ENCODE measurements at places on chromosomes 12 and 14.

GRCh38 chr12:50482571-50482970 is 22.2 kb upstream of the DIP2B start:
- DNase-seq = no peak

DNA sequence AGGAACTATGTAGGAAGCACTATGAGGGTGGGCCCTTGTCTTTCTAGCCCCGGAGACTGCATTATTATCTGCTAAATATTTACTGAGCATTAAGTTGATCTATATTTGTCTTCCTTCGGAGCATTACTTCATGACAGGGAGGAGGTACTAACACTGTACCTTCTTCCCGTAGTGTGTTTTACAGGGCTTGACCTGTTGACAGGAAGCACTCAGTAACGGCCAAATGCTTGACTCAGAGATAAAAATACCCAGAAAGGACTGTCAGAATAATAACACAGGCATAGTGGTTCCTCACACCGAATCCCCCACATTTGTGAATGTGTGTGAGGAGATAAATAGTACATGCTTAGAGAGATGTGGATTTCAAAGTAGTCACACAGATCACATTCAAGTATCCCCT is 466.6 kb downstream of the EGLN3 start:
- no peak for DNase-seq

- no peak for DNase-seq
Measured at GRCh38 chr12:63795944-63796343, 16.2 kb downstream of the RXYLT1 start.

DNA sequence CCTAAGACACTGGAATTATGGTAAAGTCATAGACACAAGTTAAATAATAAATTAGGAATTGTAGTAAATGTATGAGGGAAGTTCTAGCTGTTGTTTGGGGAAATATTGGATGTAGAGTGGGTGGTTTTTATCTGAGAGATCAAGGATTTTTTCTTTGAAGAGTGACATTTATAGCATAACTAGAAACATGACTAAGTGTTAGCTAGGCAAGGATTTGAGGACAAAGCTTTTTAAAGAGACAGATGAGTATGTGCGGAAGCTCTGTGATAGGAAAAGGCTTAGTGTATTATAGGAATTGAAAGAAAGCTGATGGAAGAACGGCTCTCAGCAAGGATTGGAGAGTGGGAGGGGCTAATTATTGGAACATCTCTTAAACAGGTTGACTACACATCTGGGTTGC is 24.5 kb downstream of the PDZRN4 start:
- no peak for DNase-seq

GRCh38 chr12:43957732-43958372 is 122.0 kb downstream of the TMEM117 start:
- no peak for DNase-seq

GRCh38 chr14:61171727-61172126 is 109.4 kb downstream of the TMEM30B start:
- no peak for DNase-seq

- no peak for DNase-seq
Measured at GRCh38 chr12:46230306-46230705, 38.5 kb downstream of the SLC38A1 start.

DNA sequence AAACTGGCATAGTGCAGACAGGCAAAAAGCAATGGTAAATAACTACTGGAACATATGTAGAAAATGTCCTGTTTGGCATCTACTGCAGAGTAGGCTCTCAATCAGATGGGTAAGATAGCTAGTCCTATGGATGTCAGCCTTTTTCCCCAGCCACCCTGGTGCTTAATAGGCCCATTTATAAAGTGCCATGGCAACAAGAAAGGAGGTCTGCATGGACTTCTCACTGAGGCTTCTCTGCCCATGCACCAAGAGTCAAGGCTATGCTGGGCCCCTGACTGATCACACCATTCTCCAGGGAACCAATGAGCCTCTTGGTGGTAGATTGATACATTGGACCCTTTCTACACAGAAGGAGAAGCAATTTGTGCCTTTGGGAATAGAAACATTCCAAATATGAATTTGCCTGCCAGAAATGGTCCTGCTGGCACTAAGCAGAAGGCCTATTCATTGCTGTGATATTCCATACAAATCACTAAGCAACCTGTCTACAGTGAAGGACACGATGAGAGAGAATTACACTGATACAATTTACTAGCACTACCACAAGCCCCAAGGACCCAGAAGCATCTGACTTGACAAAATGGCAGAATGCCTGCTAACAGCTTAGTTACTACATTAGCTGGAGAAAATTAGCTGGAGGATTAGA is 43.8 kb downstream of the RESF1 start:
- DNase-seq = no peak

DNA sequence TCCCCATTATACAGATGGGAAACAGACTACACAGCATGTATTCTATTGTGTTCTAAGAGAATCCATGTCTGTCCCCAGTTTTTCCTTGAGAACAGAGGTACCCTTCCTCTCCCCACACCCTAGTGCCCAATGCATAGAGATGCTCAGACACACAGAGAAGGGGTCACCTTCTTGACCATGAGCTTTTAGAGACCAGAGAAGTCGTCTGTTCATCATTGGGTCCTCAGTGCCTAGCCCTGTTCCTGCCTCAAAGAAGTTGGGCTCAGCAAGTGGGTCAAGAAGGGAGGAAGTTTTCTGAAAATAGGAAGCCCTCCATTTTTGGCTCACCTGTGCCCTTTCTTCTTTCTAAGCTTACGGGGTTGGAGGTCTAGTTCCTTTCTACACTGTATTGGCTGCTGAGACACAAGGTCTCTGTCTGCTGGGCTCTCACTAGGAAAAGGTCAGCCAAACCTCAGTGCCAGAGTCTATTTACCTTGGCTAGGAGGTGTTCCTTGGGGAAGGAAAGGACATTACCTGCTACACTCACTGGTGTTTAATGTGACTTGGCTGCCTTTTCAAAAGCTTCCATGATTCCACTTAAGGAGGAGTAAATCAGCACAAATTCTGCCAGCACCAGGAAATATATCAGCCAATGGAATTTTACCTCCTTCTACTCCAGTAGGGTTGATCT is 198.5 kb upstream of the PWP1 start:
- DNase-seq = no peak

GRCh38 chr12:58540480-58541299 is 379.6 kb downstream of the LRIG3 start:
- no peak for DNase-seq

GRCh38 chr12:65305346-65305950 is 27.0 kb downstream of the MSRB3 start:
- DNase-seq = no peak

DNA sequence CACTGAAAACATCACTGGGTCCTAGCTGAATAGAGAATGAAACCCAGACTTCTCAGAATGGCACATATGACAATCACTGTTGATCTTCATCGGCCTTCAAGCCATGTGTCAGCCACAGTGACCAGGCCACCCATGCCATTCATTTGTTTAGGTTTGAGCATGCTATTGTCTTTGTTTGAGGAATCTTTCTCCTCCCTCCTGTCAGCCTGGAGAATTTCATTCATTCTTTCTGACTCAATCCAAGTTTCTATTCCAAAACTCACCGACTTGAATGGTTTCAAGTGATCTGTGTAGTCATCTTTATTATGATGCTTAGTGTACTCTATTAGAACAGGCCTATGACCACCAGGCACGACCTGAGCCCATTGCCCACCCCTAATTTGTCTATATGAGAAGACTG is 106.3 kb downstream of the ETNK1 start:
- DNase-seq = no peak

- no peak for DNase-seq
Measured at GRCh38 chr12:574475-575128, 88.6 kb downstream of the NINJ2 start.

- DNase-seq = peak; percentile 7
Measured at GRCh38 chr14:52352061-52352491, 38.0 kb downstream of the PTGER2 start.

DNA sequence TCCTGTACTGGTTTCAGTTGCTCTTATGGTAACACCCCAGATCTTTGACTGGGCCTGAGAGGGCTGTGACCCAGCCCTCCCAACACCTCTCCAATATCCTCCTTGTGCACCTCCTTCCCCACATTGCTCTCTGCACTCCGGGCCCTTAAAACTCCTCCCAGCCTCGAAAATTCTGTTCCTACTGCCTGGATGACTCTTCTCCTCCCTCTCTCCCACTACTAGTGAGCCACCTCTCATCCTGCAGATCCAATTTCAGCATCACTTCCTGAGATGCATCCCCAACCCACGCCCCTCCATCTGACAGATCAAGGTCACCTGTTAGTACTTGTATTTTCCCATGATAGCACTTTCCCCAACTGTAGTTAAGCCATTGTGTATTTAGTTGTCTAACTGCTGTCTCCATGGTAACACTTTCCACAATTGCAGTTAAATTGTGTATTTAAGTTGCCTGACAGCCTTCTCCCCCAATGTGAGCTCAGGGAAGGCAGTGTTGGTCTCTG is 11.5 kb upstream of the NT5DC3 start:
- DNase-seq = no peak

GRCh38 chr12:39595928-39596327 is 23.7 kb downstream of the ABCD2 start:
- no peak for DNase-seq

- no peak for DNase-seq
Measured at GRCh38 chr12:90010089-90010488, 301.5 kb upstream of the ATP2B1 start.

DNA sequence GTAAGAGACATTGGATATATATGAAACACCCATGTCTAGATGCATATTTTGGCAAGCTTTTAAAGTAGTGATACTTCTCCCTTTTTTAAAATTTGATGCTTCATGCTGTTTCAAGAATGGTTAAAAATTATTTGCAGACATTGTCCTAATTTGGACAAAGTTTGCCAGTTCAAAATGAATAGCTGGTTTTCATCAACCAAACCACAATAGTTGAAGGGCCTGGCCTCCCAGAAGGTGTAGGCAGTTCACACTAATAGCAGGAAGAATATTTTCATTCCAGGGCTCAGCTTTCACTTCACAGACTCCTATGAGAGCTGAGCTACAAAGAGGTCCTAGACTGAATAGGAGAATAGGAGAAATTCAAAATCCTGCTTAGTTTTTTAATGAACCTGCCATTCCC is 78.7 kb downstream of the STXBP6 start:
- no peak for DNase-seq

GRCh38 chr12:128337431-128338170 is 70.6 kb downstream of the TMEM132C start:
- DNase-seq = no peak

- DNase-seq = no peak
Measured at GRCh38 chr14:51167587-51168214, 72.3 kb upstream of the TMX1 start.

DNA sequence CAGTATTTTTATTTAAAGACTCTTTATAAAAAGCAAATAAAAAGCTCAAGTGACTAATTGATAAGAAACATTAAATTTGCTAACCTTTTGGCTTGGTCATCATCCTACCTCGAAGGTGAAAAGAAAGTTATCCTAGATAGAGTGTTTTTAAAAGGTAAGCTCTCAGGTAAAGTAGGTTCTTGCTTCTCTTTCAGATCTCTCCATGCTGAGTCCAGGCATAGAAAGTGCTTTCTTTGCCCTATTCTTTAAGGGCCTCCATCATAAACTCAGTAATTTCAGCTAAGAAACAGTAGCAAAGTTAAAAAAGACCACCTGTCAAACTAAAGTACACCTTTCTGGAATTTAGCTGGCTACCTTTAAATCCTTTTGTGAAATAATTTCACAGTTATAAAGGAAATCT is 20.6 kb upstream of the ANHX start:
- DNase-seq = no peak

- no peak for DNase-seq
Measured at GRCh38 chr14:80356413-80356812, 145.1 kb upstream of the DIO2 start.

GRCh38 chr12:92012691-92013090 is 133.0 kb downstream of the BTG1 start:
- DNase-seq = no peak

- DNase-seq = no peak
Measured at GRCh38 chr12:3921526-3921925, 48.3 kb upstream of the PARP11 start.

- DNase-seq = no peak
Measured at GRCh38 chr12:5556033-5556614, 124.2 kb downstream of the NTF3 start.

DNA sequence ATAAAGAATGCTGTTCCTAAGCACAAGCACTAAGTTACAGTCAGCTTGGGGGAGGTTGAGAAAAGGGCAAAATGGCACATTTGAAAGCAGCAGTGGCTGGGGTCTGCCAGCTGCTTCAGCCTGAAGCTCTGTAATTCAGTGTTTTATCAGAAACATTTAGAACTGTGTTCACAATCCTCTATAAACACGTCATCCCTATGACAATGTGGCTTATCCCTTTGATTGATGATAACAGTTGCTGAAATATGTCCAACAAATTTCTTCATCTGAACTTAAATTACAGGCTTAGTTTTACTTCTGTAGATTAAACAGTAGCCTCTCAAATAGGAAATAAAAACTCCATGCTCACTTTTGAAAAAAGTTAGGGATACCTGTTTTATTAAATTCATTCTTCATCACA is 108.8 kb downstream of the VEZT start:
- DNase-seq = no peak

DNA sequence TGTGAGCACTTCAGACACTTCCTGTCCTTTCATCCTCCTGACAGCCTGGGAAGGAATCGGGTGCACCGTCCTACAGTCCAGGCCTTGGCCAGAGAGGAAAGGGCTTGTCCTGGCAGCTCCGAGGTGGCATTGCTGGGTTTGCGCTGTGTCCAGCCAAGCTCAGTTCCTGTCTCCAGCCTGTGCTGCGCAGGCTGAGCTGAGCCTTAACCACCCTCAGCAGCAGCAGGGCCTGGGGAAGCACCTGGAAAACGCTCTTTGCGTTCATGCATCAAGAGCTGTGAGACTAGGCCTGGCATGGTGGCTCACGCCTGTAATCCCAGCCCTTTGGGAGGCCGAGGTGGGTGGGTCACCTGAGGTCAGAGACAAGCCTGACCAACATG is 33.7 kb upstream of the EML1 start:
- no peak for DNase-seq

DNA sequence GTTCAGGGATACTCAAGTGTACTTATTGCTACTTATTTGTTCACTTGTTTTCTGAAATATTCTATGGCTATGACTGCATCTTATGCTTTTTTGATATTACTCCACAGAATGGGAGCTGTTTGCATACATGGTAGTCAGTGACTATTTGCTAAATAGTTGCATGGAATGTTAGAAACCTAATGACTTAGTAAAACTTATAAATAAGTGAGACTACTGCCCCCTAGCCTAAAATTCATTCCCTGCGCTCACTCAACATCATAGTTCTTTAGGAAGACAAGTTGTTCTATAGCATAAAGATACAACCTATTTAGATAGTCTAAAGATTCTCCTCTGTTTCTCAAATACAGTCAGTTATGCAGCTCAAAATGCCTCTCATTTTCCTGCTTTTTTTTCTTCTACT is 305.5 kb downstream of the CEP128 start:
- no peak for DNase-seq

DNA sequence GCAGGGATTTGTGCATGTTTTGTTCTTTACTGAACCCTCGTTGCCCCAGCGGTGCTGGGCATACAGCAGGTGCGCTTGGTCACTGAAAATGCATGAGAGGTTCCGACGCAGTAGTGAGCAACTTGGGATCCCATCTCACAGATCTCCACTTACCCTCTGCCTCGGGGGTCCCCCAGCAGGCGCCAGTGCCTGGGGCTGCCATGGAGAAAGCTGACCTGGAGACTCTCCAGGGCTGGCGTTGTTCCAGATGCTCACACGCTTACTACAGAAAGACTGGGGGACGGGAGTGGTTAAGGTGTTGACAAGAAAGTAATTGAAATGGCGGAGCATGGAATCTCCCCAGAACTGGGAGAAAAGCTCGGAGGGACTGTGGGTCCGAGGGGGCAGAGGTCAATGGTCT is 14.2 kb downstream of the GLT1D1 start:
- DNase-seq = no peak

Measured in CD8-positive, alpha-beta memory T cell (primary cell).